ENCODE measurements at places on chromosomes 6 and 20. TPM values are rescaled to one million over a fixed set of nuclear protein-coding genes. Genes with fewer than 3 reads are reported as not detected.

Gene SOX18
- polyA plus RNA-seq = 23.5 TPM

GRCh38 chr6:157673596-157673995 lies 149.4 kb upstream of the SNX9 start:
- no peaks in the 10 kb centered on the region for H3K36me3 ChIP-seq
- H3K4me3 ChIP-seq = no peak overlapping the region
- no peak overlapping the region for H3K27ac ChIP-seq

GRCh38 chr6:117795234-117795633 lies 111.8 kb upstream of the SLC35F1 start:
- H3K27ac ChIP-seq = no peak overlapping the region
- no peaks in the 10 kb centered on the region for H3K4me1 ChIP-seq
- no peaks in the 10 kb centered on the region for H3K36me3 ChIP-seq
- DNase-seq = no peak
- H3K4me3 ChIP-seq = no peak overlapping the region
- H3K27me3 ChIP-seq = no peaks in the 10 kb centered on the region

DNA sequence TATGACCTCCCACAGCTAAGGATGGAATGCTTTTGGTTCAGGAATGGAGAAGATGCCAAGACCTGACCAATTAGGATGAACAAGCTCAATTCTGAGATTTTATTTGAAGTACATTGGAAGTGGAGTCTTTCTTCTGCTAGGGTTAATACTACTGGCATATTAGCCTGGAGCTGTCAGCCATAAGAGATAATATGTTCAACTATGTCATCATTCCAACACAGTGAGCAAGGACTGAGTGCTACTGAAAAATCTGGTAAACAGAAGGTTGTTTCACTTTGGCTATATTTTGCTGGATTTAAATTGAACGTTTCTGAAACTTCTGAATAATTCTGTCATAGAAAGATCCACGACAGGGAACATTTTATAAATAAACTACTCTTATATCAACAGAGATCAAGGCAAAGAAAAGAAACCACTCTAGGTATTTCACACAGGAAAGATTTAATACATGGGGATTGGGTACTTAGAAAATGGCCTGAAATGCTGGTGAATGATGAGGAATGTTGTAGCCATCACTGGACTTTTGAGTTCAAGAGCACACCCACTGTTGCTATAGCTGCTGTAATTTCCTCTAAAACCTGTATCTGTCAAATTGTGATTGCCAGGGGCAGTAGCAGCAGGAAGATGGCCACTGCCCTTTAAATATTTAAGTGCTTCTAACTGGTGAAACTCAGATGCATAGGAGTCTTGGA lies 200.5 kb downstream of the PLCB4 start:
- H3K4me3 ChIP-seq = no peak overlapping the region
- H3K36me3 ChIP-seq = no peaks in the 10 kb centered on the region
- peaks cover 18% of the 10 kb centered on the region for H3K4me1 ChIP-seq

DNA sequence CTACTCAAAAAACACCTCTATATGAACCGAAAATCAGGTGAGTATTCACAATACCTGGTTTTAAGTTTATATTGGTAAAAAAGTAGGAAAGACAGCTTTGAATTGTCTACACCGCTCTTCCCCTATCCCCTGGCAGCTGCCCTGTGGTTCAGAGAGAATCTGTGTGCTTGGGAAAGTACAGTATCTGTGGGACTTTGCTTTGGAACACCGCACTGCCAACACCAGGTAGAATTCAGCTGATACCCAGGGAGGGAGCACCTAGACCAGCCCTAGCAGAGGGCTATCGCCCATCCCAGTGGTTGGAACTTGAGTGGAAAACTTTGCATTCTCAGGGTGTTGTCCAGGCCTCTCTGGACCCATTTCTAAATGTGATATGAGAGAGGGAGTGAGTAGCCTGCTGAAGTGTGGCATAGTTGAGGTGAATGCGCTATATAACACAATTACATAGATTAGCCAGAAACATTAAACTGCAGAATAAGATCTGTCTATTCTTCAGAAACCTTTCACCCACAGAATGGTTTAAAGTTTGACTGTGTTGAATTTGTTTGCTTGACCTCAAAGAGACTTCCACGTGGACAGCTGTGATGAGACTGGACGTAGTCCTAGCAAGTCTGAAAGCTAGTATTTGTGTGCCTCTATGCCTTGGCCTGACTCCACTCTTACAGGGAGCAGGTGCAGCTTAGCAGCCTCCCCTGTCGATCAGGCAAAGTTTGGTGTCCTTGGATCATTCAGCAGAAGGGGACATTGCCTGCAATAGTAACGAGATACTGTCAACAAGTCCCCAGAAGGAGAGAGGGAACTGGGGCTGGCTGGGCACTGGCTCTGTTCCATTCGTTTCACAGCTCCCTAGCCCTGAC lies 11.5 kb upstream of the MPC1 start:
- H3K4me3 ChIP-seq = no peak overlapping the region
- peaks cover 17% of the 10 kb centered on the region for H3K27me3 ChIP-seq
- H3K4me1 ChIP-seq = no peaks in the 10 kb centered on the region
- no peak overlapping the region for H3K27ac ChIP-seq
- no peak for DNase-seq

Measured in heart left ventricle (tissue), 16 donors.